M059J (cell line): ENCODE measurements at places on chromosomes 16 and 17.
A peak's percentile ranks its signal among the peaks of the same experiment; 100 is the strongest.

GRCh38 chr17:2560658-2561057 lies 32.8 kb upstream of the PAFAH1B1 start:
- DNase-seq = no peak

DNA sequence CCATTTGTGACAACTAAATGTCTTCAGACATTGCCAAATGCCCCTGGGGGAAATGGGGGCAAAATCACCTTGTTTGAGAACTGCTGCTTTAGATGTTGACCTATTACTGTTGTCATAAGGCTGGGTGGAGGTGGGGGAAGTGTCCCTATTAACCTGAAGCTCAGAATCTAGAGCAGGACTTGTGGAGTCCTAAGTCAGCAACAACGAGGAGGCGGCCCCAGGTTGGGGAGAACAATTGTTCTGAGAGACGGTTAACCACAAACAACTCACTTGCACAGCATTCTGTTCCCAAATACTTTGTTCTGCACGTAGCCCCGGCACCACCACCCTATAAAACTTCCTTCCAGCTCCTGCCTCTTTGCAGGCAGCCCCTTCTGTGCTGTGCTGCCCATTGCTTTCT lies 32.5 kb downstream of the TEKT5 start:
- DNase-seq = no peak

DNA sequence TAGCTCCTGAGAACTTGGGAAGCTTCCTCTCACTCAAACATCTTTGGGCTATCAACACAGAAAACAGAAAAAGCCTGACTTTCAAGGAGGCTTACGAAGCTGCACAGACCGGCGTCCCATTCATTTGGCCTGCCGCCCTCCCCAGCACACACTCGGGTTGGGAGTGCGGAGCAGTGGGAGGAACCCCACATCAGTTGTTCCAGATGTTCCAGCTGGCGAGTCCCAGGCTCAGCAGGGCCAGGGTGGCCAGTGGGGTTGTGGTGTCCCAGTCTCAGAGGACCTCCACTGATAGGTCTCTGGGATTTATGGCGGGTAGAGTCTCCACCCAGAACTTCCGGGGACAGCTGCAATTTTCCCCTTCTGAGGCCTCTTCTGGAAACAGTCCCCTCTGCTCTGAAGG lies 43.1 kb upstream of the DLX4 start:
- DNase-seq = no peak

DNA sequence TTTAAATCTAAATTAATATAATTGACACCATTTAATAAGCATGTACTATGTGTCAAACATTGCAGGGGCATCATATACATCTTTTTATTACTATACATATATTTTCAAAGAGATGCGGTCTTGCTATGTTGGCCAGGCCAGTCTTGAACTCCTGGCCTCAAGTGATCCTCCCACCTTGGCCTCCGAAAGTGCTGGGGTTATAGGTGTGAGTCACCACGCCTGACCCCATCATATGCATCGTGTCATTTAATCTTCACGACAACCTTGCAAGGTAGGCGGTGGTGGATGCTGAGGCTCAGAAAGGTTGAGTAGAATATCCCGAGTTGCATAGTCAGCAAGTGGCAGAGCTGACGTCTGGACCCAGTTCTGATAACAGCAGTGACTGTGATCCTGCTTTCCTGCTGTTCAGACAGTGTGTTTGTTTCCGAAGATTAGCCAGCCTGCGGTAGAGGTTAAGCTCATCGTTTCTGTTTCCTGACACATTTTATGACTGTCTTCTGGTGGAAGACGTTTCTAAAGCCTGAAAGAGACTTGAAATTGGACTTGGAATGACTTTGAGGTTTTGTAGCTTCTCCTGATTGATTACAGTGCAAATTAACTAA lies 316.6 kb downstream of the SNX29 start:
- no peak for DNase-seq

GRCh38 chr17:42521036-42521435 lies 15.0 kb upstream of the NAGLU start:
- peak; percentile 82 for DNase-seq

GRCh38 chr17:69018022-69018615 lies 42.6 kb downstream of the ABCA9 start:
- DNase-seq = no peak
